ENCODE measurements at places on chromosomes 16 and 17. TPM values are rescaled to one million over a fixed set of nuclear protein-coding genes. Genes with fewer than 3 reads are reported as not detected.
A peak's percentile ranks its signal among the peaks of the same experiment; 100 is the strongest.

DNA sequence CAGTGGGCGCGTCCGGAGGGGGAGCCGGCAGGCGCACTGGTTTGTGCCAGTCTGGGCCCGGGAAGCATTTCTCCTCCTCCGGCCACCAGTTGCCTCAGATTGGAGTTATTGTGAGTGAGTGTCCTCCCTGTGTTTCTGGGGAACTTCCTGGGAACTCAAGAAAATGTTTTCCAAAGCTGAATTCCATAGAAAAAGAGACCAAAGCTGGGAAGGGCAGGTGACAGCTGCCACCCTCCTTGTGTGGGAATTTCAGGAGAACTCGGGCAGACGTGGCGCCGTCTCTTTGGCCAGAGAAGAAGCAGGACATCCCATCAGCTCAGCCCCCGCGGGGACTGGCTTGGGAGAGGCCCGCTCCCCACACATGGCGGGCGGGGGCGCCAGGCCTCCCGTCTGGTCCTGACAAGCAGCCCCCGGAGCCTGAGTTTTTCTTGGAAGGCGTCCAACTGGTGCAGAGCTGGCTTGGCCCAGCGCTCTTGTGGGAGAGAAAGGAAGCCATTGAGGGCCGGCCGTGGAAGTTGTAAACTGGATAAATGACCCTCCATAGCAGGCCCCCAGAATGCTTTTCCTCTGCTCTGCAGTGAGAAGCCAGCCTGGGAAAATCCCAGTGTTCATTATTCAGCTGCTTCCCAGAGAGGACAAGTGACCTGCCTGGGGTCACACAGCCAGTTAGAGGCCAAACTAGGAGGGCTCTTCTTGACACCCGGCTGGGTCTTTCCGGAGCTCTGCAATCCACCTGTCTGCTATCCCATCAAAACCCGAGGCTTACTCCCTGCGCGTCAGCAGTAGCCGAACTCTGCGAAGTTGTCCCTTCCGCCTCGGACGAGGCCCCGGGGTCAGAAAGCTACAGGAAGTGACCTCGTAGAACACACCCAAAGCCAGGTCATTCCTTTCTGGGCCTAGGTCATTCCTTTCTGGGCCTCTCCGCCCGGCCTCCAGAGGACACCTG is 39.2 kb upstream of the GSE1 start:
- H3K27ac ChIP-seq: no peak overlapping the region
- no peaks in the 10 kb centered on the region for H3K27me3 ChIP-seq
- peaks cover 38% of the 10 kb centered on the region for H3K4me1 ChIP-seq
- DNase-seq: no peak

- H3K4me1 ChIP-seq: peaks cover 12% of the 10 kb centered on the region
- no peaks in the 10 kb centered on the region for H3K27me3 ChIP-seq
- peak; percentile 26 for DNase-seq
- peaks cover 20% of the 10 kb centered on the region for H3K36me3 ChIP-seq
- no peak overlapping the region for H3K4me3 ChIP-seq
Measured at GRCh38 chr17:38912221-38912813, 13.1 kb upstream of the LASP1NB start.

Gene C16orf74
- 3.9 TPM for total RNA-seq

Gene CBX8
- 5.5 TPM for total RNA-seq

Gene KCNG4
- not detected for total RNA-seq

Gene APOBR
- 23.9 TPM for total RNA-seq

GRCh38 chr17:59874376-59874775 is 18.4 kb downstream of the TUBD1 start:
- H3K4me3 ChIP-seq: no peak overlapping the region
- peaks cover 8% of the 10 kb centered on the region for H3K36me3 ChIP-seq
- no peak for DNase-seq
- no peaks in the 10 kb centered on the region for H3K27me3 ChIP-seq
- no peak overlapping the region for H3K27ac ChIP-seq

Gene RNF43
- not detected for total RNA-seq

DNA sequence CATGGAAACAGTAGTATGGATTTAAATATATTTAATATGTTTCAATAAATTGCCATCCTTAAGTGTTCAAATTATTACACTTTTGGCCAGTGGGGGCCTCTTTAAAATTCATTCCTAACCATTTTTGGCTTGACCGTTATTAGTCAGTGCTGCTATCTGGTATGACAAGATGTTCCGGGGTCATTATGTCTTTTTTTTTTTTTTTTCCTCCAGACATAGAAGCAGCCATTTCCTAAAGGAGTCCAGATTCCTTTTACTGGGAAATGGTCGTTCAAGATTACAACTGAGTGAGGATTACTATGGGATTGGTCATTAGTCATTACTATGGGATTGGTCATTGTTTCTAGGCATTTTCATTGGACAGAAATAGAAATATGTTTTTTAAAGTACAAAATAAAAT is 53.4 kb downstream of the NF1 start:
- H3K4me1 ChIP-seq: peaks cover 3% of the 10 kb centered on the region
- H3K27ac ChIP-seq: no peak overlapping the region
- H3K4me3 ChIP-seq: no peak overlapping the region
- DNase-seq: no peak

Gene IRX3
- not detected for total RNA-seq

Gene GCGR
- not detected for total RNA-seq

GRCh38 chr16:6155271-6155670 is 1057.7 kb upstream of the EEF2KMT start:
- H3K4me3 ChIP-seq: no peak overlapping the region
- no peaks in the 10 kb centered on the region for H3K27me3 ChIP-seq
- no peak for DNase-seq
- no peak overlapping the region for H3K27ac ChIP-seq

DNA sequence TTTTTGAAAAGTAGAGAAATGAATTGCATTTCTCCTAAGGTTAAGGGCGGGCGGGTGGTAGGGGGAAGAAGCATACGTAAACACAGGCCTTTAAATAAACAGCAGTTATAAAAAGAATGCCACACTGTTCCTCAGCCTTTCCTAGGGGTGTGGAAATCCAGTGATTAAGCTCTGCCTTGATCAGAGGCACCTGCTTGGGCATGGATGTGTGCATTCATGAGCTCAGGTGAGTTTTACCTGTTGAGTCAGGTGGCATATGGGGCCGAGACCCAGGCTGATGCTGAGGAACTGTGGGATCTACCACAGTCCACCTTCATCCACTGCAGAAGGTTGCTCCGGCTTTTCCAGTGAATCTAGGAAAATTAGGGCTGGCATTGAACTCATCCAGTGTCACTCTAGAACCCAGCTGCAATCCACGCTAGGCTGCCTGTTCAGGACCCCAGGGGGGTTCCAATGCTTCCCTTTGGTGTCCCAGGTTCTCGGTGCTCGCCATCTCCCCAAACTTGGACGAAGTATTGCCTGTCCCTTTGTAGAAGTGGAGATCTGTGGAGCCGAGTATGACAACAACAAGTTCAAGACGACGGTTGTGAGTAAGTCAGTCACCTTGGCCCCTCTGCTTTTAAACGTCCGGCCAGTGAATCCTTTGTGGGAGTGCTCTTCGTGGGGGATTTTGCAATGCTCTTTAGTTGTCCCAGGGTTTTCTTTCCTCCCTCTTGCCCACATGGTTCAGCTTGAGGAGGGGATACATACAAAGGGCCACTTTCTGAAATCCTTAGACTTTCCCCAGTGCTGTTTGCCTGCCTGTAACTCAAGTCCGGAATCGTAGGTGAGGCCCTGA is 72.7 kb downstream of the SDR42E1 start:
- H3K4me3 ChIP-seq: no peak overlapping the region
- no peaks in the 10 kb centered on the region for H3K27me3 ChIP-seq
- H3K27ac ChIP-seq: no peak overlapping the region
- DNase-seq: no peak

Gene TP53TG3B
- total RNA-seq: not detected

DNA sequence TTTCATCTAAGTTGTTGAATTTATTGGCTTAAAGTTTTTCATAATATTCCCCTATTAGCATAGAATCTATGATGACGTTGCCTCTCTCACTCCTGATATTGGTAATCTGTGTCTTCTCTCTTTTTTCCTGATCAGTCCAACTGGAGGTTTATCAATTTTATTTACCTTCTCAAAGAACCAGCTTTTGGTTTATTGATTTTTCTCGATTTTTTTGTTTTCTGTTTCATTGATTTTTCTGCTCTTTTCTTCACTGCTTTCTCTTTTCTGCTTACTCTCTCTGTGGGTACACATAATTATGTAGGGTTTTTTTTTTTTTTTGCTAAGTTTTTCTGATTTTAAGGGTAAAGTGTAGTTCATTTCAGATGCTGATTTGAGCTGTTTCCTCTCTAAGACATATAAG is 29.7 kb downstream of the MRTFB start:
- no peak overlapping the region for H3K27ac ChIP-seq
- no peak overlapping the region for H3K4me3 ChIP-seq
- DNase-seq: no peak
- H3K4me1 ChIP-seq: peaks cover 17% of the 10 kb centered on the region

- H3K36me3 ChIP-seq: peaks cover 7% of the 10 kb centered on the region
- peak overlapping the region; percentile 79 for H3K4me3 ChIP-seq
- no peak overlapping the region for H3K27ac ChIP-seq
- no peak for DNase-seq
Measured at GRCh38 chr17:82698974-82699442, 510 bp upstream of the RAB40B start.

- no peak for DNase-seq
- H3K4me1 ChIP-seq: peaks cover 14% of the 10 kb centered on the region
- no peak overlapping the region for H3K27ac ChIP-seq
- no peaks in the 10 kb centered on the region for H3K36me3 ChIP-seq
- no peak overlapping the region for H3K4me3 ChIP-seq
- H3K27me3 ChIP-seq: no peaks in the 10 kb centered on the region
Measured at GRCh38 chr17:51435171-51435552, 174.8 kb downstream of the UTP18 start.

Gene SLC38A8
- not detected for total RNA-seq

GRCh38 chr17:7403727-7403976 is 245 bp downstream of the TMEM256 start:
- peak overlapping the region; percentile 89 for H3K27ac ChIP-seq
- peaks cover 11% of the 10 kb centered on the region for H3K27me3 ChIP-seq
- no peak for DNase-seq
- H3K4me1 ChIP-seq: peaks cover 14% of the 10 kb centered on the region

DNA sequence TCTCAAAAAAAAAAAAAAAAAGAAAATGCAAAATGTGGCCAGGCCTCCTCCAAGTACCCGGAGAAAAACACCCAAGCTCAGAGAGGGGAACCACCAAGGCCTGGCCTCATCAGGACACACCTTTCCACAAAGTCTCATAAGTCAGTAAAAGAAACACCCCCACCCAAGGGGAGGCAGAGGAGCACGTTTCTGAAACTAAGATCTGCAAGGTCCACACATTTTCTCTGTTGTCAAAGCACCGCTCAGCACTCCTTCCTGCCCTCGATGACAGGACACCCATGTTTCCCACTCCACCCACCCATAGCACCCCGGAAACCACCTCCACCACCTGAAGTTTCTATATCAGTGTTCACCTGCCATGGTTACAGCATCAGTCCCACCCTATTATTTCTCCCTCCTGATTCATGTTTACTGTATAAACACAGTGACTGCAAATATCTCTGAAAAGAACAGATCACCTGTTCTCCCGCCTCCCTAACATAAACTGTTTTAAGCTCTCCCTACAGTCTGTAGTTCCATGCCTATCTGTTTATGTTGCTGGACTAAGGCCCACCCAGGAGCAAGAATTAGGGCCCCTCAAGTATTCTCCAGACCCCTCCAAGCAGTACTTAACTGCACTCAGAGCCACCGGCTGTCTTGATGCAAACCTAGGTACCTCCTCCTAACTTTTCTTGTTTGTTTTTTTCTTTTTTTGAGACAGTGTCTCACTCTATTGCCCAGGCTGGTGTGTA is 2.0 kb downstream of the CORO7 start:
- peaks cover 25% of the 10 kb centered on the region for H3K36me3 ChIP-seq
- H3K27me3 ChIP-seq: no peaks in the 10 kb centered on the region
- H3K27ac ChIP-seq: peak overlapping the region; percentile 96

Gene PPL
- not detected for total RNA-seq

DNA sequence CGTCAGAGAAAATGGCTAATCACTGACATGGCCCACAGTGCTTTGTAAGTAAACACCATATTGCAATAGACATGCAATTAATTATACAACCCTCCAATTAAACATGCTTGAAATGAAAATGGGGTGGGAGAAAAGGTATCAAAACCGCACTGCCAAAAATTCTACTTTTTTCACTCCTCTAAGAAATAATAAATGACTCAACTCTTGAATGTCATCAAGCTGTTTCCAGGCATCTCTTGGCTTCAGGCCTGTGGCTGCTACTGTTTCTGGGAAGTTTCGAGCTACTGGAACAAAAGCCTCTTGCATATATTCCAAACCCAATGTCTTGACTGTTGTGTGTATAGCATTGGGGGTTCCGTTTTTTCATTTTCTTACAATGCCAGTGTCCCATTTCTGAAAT is 412.6 kb downstream of the RBFOX1 start:
- no peaks in the 10 kb centered on the region for H3K27me3 ChIP-seq
- no peak for DNase-seq
- no peaks in the 10 kb centered on the region for H3K4me1 ChIP-seq
- H3K4me3 ChIP-seq: no peak overlapping the region
- H3K36me3 ChIP-seq: no peaks in the 10 kb centered on the region

Gene TLCD3A
- 13.1 TPM for total RNA-seq

GRCh38 chr17:71919186-71919585 is 201.6 kb upstream of the SOX9 start:
- H3K27me3 ChIP-seq: no peaks in the 10 kb centered on the region
- H3K27ac ChIP-seq: no peak overlapping the region
- H3K4me1 ChIP-seq: no peaks in the 10 kb centered on the region
- H3K36me3 ChIP-seq: no peaks in the 10 kb centered on the region
- H3K4me3 ChIP-seq: no peak overlapping the region
- DNase-seq: no peak

DNA sequence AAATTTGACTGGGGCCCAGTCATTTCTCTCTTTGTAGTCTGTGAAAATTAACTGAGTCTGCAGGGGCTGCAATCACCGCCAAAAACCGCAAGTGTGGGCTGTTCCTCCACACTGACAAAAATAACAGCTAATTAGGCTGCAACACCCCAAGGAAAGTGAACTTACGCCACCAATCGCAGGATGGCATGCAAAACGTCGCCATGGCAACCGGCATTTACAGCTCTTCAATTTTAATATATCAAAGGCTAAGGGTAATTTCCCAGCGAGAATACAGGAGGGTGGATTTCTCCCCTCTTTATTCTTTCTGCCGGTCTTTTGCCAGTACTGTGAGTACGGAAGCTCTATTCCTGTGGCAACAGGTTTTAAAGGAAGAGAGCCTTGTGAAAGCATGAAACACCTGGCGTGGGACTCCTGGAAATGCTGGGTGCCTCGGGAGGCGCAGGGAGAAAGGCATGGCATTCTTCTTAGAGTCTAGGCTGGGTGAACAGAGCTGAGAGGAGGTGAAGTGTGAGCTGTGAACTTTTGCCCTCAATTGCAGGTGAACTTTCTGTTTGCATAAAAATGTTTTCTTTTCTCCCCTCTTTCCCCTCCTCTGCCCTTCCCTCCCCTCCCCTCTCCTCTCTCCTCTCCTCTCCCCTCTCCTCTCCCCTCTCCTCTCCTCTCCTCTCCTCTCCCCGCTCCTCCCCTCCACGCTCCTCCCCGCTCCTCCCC is 399.7 kb downstream of the XYLT1 start:
- peaks cover 4% of the 10 kb centered on the region for H3K27me3 ChIP-seq
- H3K36me3 ChIP-seq: no peaks in the 10 kb centered on the region
- H3K4me3 ChIP-seq: peak overlapping the region; percentile 47
- peak; percentile 32 for DNase-seq
- H3K27ac ChIP-seq: no peak overlapping the region

Gene MYL4
- total RNA-seq: not detected
